ENCODE measurements at places on chromosomes 11 and 22.

- no peak for DNase-seq
These were observed 67.3 kb downstream of the IGF2 start for GRCh38 chr11:2071748-2072385.

GRCh38 chr22:39209756-39210155 lies 35.0 kb downstream of the PDGFB start:
- no peak for DNase-seq

GRCh38 chr22:31139866-31140716 lies at the start of gene PLA2G3:
PLA2G3 (minus strand) TSS chr22:31140508; CDS start chr22:31140354, 154 bp downstream.
- DNase-seq: no peak

GRCh38 chr22:28792491-28793383 lies 7.6 kb downstream of the XBP1 start:
- DNase-seq: no peak

- no peak for DNase-seq
These were observed at the start of gene SIPA1 for GRCh38 chr11:65637794-65638419. SIPA1 (plus strand) TSS chr11:65638101; CDS start chr11:65640922, 2,821 bp downstream.

- DNase-seq: no peak
These were observed 36.2 kb upstream of the TTC36 start for GRCh38 chr11:118491041-118491440.

Measured in stimulated activated CD8-positive, alpha-beta memory T cell treated with anti-CD3 and anti-CD28 coated beads, Interleukin-4, amount 100 ng/mL, for 4 hours (primary cell).